Stimulated activated CD4-positive, alpha-beta T cell treated with anti-CD3 and anti-CD28 coated beads, Interleukin-12 subunit alpha, Interleukin-12 subunit beta, amount 100 ng/mL, for 24 hours (primary cell): ENCODE measurements at places on chromosomes 1 and 21.

DNA sequence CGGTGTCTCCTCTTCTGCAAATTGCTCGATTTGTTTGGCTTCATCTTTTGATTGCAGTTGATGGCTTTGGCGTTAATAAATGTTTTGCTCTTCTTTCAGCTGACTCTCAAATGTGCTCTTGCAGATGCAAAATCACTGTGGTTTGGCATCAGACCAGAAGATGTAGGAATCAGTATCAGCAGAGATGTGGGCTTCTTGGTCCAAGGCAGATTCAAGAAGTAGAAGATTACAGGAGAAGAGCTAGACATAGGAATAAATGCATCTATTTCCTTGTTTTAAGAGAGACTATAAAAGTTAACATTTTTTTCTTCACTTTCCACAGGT lies 59.8 kb upstream of the BACH1 start:
- DNase-seq, result no peak

DNA sequence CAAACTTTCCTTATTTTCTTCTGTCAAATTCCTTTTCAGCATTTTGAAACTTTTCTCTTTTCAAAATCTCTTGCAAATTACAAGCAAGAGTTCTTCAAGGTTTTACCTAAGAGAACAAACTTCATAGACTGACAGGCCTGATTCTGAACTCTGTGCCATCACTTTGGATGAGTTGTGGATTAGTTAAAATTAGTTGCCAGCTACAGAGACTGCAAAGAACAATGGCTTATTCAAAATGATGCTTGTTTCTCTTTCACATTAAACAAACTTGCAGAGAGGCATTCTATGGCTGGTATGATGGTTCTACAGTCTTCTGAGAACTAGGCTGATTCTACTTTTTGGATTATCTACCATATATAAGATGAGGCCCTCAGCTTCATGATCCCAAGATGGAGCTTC lies 3.8 kb downstream of the LRRC8B start:
- DNase-seq, result no peak

DNA sequence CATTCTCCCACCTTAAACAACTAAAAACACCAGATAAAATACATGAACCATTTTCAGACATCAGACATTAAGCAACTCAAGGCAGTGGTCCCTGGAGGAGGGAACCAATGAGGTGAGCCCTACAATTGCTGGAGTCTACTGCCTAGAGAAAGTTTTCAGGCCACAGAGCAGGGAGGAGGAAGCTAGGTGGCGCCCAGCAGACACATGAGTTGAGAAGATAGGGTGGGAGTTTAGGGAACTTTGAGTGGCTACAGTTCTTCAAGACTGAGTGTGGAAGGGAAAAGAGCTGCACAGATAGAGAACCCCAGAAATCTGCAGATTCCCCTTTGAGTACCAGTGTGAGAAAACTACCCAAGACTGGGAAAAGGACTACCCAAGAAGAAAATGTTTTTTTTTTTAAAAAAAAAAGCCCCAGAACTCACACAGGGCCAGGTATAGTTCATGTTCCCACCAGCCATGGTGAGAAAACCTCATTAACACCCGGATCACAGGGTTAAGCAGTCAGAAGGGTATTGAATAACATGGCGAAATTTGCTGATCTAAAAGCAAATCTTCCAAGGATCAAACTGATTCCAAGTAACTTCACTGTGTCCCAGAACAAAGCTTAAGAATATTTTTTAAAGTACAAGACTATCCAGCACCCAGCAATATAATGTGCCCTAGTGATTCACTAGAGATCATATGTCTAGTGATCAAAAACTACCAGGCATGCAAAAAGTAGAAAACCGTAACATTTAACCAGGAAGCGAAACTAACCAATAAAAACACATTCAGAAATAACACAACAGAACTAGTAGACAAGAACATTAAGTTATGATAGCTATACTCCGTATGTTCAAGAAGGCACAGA lies 12.0 kb downstream of the ALDH9A1 start:
- no peak for DNase-seq

DNA sequence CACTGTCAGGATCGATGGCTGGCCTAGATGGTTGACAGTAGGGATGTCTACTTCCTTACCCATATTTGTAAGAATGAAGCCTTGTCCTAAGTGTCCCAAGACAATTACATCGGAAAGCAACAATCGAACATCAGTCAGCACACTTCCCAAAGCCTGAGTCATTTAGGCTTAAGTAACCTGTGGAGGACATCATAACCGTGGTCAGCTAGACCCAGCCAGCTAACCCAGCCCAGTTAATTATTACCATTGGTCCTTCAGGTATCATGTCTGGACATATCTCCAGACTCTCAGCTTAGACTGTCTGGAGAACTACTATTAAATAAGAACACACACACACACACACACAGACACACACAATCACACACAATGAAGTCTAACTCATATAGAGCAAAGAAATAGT lies 264.7 kb downstream of the TRABD2B start:
- no peak for DNase-seq

GRCh38 chr21:15138490-15138889 lies 73.7 kb upstream of the NRIP1 start:
- no peak for DNase-seq

- DNase-seq, result no peak
Observed at GRCh38 chr1:185040408-185040735, 5.0 kb upstream of the RNF2 start.

- no peak for DNase-seq
Observed at GRCh38 chr21:21232320-21232719, 234.1 kb downstream of the NCAM2 start.

GRCh38 chr1:23394181-23394580 lies 24.5 kb upstream of the ZNF436 start:
- DNase-seq, result no peak

- DNase-seq, result no peak
Observed at GRCh38 chr1:18635891-18636595, 5.4 kb downstream of the PAX7 start.

GRCh38 chr1:226882631-226883409 lies 12.4 kb downstream of the PSEN2 start:
- DNase-seq, result peak; percentile 17

- peak; percentile 64 for DNase-seq
Observed at GRCh38 chr1:24391882-24392603, 21.5 kb downstream of the STPG1 start.
